ENCODE measurements at places on chromosomes 12 and 14.

DNA sequence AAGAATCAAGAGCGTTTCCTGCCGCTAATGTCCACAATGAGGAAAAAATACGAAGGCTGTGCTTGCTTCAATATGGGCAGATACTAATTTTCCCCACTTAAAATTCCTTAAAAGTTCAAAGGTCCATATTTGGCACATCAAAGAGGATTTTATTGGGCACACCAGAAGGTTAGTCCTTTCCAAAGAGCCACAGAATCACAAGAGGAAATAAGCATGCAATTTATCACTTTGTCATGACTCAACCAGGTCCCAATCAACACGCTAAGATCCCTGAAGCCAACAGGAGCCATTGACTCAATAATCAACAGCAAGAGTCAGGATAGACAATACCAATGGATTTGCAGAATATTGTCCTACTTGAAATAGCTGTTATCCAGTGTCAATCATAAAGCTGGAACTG, 80.6 kb downstream of the MAP1LC3B2 start:
- no peak for DNase-seq

DNA sequence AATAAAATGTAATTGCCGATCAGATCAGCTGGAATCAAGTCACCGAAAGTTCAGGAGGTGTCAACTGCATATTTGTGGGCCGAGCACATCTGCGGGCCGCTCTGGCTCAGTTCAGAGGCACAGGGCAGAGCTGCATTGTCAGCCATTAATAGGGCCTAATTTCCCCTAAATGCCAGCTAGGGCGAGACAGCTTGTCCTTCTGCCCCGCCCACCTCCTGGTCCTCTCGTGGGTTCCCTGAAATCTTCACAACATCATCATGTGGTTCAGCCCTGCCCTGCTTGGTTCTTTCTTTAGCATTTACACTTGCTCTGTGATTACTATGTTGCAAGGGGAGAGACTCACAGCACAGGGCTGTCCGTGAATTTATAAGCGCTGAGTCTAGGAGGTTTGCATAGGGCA, 148.9 kb downstream of the CHST11 start:
- no peak for DNase-seq

GRCh38 chr14:73924337-73924736, 25.6 kb downstream of the FAM161B start:
- no peak for DNase-seq

- no peak for DNase-seq
These were observed 23.9 kb upstream of the C12orf42 start for GRCh38 chr12:103519632-103520031.

All from nephron progenitor cell (in vitro differentiated cells).